ENCODE measurements at places on chromosomes 12 and 14.

- no peak for DNase-seq
These were observed 156.7 kb downstream of the NTF3 start for GRCh38 chr12:5588591-5588990.

DNA sequence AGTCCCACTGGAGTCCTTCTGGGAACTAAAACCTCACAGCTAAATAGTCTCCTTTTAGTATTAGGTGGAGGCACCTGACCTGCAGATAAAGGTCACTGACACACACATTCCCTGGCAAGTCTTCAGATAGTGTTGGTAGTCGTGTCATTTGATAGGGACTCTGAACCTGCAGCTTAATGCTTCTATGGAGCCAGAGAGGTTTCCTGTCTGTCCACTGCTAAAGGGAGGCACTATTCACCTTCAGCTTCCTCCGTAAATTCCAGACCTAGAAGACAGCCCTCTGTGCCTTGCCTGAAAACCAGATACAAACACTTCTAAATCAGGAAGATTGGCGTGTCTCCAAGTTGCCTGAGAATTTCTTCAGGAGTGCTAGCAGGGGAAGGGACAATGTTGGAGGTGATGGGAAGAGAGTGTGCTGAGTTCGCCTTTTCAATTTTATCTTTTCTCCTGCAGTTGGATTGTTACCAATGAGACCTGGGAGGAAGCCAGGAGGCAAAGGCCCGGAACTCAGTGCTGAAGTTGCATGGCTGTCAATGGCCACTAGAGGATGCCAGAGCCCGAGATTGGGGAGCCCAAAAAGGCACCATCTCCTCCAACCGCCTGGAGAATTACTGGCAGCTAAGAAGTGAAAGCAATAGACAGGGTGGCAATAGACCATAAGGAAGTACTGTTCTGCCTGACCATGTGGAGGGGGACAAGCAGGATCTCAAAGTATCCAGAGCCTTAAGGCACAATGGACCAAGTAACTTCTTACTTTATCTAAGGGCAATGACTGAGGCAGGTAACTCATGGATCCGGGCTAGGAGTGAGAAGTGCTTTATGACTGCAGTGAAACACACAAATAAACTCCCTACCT is 81.6 kb upstream of the SCAF11 start:
- peak; percentile 48 for DNase-seq

DNA sequence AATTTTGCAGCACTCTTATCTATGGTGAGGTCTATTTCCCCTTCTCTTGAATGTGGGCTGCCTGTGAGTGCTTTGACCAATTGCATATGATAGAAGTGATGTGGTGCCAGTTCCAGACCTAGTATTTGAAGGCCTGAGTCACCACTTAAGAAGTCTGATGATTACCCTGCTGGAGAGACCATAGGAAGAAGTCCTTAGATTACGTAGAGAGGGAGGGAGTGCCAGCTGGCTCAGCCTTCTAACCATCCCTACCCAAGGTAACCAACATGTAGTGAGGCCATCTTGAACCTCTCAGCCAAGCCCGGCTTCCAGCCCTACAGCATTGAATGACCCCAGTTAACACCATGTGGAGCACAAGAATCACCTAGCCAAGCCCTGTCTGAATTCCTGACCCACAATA is 166.9 kb downstream of the NELL2 start:
- no peak for DNase-seq

DNA sequence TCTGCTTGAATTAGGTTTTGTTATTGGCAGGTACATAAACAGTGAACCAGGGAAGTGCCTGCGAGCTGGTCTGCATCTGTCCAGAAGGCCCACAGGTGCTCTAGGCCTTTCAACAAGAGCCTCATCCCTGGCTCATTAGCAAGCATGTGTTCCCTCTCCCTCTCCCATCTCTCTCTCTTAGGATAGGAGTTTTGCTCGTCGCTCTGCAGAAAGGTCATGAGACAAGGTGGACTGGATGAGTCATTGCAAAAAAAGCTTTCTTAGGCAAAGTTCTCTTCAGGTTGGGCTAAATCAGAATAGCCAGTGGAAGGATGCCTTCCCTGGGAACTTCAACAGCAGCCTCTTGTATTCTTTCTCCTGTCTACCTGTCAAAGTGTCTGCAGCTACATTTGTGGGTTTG is 14.6 kb upstream of the PRMT8 start:
- DNase-seq: no peak

GRCh38 chr14:94643316-94644101 is 31.3 kb downstream of the SERPINA3 start:
- DNase-seq: no peak

GRCh38 chr12:64621257-64621942 is 11.1 kb downstream of the RASSF3 start:
- no peak for DNase-seq

DNA sequence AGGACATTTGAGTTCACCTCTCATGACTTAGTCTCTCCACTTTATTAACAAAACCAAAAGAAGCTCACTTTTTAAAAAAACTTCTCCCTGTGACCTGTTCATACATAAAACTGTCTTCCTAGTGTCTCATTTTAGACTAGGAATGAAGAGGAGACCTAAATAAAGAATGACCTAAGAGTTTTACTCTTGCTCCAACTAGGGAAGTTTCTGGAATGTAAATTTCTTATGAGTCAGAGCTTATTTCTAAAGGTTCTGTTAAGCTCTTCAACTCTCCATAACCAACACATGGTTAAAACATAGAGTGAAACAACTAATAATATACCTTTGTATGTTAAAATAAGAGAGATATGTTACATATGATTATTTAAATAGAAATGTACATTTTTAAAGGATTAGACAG is 369.8 kb downstream of the EMP1 start:
- DNase-seq: no peak

DNA sequence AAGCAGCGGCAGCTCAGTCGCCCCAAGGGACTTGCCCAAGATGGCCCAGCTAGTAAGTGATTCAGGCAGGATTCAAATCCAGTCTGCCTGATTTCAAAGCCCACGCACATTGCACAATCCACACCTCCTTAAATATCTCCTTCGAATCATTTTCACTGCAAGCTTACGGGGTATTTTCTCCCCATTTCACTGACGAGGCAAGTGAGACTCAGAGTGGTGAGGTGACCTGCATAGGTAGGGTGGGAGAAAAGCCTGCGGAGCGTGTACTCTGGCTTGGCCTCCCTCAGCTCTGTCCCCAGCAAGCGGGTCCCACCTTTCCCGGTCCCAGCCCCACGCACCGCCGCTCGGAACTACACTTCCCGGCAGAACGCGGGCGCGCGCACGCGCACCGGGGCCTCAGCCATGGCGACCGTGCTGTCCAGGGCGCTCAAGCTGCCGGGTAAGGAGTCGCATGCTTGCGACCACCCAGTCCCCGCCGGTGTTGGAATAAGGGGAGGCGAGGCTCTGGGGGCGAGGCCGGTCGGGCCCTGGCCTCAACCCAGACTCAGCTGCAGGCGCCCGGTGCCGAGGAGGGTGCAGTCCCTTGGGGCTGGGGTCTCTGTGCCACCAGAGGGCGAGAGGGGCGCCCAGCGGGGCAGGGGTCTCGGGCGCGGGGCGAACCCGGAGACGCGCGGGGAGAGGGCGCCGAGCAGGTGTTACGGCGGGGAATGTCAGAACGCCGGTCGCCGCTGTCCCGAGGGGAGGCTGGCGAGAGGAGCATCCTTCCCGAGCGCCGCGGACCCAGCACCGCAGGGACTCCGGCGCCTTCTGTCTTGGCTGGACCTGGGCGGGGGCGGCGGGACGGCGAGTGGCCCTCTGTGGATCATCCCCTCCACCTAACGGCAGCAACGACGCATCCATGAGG is at the start of gene FAM234B:
TSS of gene FAM234B (plus strand) at position 380 of the 904 bp plus-strand sequence. CDS start at position 403, 23 bp downstream.
- DNase-seq: peak; percentile 70

DNA sequence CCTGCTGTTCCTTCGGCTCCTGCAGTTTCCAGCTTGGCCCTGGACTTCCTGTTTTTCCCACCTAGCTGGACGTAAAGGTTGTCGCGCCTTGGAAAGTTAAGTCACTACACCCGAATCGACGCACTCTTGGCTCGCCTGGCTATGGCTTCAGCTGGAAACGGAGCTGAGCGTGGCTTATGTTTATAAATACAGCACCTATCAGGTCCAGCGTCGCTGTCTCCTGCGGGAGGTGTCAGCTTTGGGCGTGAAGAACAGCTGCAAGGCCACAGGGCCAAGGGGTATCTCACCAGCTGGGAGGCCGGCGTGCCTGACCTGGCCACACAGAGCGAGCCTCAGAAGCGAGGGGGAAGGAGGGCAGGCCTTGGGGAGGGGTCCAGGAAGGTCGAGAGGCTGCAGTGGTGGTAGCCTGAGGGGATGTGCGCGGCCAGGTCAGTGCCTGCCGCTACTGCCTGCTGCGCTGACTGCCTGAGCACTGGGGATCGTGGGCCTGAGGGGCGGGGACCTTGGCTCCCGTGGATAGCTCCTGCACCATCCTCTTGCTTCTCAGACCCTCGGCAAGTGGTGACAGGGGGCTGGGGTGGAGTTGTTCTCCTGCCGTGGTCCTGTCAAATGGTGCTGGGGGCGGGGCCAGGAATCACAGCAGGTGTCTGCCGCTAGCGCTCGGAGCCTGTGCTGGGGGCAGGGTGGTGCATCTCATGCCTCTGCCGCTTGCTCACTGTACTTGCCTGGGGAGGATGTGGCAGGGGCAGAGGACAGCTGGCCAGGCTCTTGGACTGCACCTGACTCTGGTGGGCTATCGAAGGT is 12.5 kb downstream of the PACS2 start:
- no peak for DNase-seq

- no peak for DNase-seq
These were observed 171.4 kb downstream of the CRADD start for GRCh38 chr12:93848523-93849101.

DNA sequence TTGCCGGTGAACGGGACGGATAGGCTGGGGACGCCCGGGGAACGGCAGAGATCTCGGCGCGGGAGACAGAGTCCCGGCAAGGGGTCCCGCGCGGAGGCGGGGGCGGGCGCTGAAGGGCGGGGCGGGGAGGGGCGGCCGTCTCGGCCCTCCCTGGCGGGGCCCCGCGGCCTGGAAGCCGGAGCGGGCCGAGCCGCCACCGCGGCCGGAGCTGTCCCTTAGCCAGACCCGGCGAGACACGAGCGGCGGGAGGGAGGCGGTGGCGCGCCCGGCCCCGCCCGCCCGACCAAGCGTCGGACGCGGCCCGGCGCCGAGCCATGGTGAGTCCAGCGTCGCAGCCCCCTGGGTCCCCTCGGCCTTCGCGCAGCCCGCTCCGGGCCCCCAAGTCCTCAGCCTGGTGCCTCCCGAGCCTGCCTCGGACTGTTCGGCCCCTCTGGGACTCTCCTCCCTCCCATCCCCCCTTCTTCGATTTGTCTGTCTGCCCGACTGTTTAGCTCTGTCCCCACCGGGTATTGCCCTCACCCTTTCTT is at the start of gene ARHGEF40:
TSS of gene ARHGEF40 (plus strand) at position 222 of the 527 bp plus-strand sequence. CDS start at position 315, 93 bp downstream.
- DNase-seq: no peak

DNA sequence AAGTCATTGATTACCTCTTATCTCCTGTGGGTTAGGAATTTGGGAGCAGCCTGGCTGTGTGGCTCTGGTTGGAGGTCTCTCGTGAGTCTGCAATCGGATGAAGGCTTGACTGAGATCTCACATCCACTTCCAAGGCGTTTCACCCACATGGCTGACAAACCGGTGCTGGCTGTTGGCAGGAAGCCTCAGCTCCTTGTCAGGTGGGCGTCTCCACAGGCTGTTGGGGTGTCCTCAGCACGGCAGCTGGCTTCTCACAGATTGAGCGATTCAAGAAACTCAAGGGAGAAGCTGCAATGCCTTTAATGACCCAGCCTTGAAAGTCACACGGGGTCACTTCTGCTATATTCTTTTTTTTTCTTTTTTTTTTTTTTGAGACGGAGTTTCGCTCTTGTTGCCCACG is 28.6 kb upstream of the CORO1C start:
- DNase-seq: no peak

- no peak for DNase-seq
These were observed 103.1 kb downstream of the UNC79 start for GRCh38 chr14:93533842-93534241.

GRCh38 chr12:71662849-71663560 is 643 bp downstream of the ZFC3H1 start:
- peak; percentile 63 for DNase-seq

DNA sequence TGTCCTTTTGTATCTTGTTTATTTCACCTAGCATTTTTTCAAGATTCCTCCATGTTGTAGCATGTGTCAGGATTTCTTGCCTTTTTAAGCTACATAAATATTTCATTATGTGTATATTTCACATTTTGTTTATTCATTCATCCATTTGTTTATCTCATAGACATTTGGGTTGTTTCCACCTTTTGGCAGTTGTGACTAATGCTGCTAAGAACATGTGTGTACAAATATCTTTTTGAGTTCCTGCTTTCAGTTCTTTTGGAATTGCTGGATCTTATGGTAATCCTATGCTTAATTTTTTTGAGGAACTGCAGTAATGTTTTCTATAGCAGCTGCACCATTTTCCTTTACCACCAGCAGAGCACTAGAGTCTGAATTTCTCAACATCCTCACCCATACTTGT is 62.4 kb downstream of the SCN8A start:
- DNase-seq: no peak

- DNase-seq: no peak
These were observed 12.3 kb downstream of the NINJ2 start for GRCh38 chr12:650983-651382.

DNA sequence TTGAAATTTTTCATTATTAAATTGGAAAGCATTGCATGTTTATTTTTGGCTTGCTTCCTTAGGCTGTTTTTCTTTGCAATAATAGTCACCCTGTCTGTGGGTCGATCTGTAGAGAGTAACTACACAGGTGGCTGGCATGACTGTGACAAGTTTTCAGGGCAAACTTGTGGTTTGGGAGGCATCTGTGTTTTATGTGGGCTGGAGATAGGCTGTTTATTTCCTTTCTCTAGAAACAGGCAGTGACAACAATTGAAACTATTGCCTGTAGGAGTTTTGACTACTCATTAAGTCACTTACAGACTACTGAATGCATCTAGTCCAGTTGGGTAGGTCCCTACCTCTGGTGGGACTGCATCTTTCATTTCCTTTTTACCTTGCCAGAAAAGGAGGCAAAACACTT is 155.6 kb downstream of the DYRK2 start:
- no peak for DNase-seq
